Choroid plexus epithelial cell (primary cell): ENCODE measurements at places on chromosomes 6 and 20.

- peak; percentile 63 for DNase-seq
These were observed 179.8 kb upstream of the BMP5 start for GRCh38 chr6:56055081-56055704.

DNA sequence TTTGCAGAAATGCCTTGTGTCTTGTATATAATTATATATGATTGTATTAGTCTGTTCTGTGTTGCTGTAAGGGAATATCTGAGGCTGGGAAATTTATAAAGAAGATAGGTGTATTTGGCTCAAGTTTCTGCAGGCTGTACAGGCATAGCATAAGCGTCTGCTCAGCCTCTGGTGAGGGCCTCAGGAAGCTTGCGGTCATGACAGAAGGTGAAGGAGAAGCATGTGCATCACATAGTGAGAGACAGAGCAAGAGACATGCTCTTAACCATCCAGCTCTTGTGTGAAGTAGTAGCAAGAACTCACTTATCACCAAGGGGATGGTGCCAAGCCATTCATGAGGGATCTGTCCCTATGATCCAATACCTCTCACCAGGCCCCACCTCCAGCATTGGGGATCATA, 6.5 kb downstream of the DCBLD1 start:
- DNase-seq = no peak

DNA sequence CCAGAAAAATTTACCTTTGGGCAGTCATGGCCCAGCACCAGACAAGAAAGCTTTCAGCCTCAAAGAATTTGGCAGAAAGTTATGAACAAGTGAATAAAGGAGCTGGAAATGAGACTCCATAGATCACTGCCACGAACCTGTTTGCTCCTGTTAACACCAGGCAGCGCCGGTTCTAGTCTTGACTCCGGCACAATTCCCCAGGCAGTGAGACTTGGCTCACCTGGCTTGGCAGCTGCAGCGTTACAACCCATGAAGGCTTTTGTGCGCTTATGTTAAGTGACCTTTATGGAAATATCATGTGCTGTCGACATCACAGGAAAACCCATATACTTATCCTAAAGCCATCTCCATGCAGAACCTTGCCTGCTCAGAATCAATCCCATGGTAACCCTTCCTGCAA, 22.2 kb upstream of the FOXC1 start:
- DNase-seq = no peak

DNA sequence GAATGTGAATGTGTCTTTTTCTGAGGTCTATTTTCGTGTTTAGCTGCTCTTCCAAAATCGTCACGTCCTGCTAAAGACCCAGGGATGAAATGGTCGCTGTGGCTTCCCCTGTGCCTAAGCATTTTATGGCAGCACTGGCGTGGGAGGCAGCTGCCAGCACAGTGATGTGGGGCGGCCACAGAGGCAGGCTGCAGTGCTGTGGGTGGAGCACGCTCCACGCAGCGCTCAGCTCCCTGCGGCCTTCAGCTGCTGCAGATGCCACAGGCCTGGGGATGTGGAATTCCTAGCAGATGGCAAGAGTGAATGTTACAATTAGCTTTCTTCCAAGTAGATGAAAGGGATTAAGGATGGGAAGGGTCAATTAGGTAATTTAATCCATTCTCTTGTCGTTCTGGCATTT, 242.6 kb downstream of the SMOC2 start:
- DNase-seq = no peak

GRCh38 chr6:123802697-123803503, 765 bp upstream of the NKAIN2 start:
- peak; percentile 95 for DNase-seq

GRCh38 chr20:45911486-45912343, at the start of gene PLTP:
Gene PLTP (minus strand): TSS chr20:45912155. CDS start chr20:45911452, 703 bp downstream.
- peak; percentile 82 for DNase-seq

DNA sequence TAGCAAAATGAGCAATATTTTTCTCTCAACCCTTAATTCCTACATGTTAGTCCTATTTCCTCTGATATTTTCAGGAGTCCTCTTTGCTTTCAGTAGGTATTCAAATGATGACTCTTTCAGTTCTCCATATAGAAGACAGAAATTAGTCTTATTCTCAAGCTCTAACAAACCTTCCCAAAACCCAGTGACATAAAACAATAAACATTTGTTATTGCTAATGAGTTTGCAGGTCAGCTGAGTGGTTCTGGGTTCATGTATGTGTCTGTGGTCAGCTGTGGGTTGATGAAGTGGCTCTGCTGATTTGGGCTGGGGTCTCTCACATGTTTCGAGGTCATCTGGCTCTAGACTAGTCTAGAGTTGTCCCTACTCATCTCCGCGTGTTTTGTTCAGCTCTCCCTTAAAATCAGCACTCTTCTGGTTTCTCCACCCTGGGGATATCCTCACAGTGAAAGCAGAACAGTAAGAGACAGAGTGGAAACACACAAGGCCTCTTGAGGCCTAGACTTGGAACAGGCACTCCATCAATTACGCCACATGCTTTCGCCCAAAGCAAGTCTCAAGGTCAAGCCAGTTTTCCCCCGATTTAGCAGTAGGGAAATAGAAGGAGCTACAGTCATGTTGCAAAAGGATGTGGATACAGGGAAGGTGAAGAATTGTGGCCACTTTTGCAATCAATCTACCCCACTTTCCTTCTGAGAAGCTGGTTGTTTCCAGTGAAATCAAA, 273.0 kb downstream of the PLCB1 start:
- no peak for DNase-seq

DNA sequence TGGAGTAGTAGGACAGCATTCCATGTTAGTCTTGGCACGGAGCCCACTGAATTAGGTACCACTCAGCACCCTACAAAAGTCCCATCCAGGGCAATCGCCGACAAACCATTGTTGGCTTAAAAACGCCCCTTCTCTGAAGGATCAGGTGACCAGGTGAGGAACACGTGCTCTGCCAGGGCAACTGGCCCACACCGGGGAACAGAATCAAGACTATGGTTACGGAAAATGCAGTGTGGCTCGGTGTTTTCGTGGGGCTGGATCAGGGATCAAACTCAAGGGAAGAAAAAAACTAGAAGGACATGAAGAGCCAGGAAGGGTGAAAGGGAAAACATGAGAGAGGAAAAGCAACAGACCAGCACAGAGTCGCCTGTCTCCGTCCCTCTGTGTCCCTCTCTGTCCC, 177.8 kb upstream of the ARID1B start:
- no peak for DNase-seq
